ENCODE measurements at places on chromosomes 1 and 21.

DNA sequence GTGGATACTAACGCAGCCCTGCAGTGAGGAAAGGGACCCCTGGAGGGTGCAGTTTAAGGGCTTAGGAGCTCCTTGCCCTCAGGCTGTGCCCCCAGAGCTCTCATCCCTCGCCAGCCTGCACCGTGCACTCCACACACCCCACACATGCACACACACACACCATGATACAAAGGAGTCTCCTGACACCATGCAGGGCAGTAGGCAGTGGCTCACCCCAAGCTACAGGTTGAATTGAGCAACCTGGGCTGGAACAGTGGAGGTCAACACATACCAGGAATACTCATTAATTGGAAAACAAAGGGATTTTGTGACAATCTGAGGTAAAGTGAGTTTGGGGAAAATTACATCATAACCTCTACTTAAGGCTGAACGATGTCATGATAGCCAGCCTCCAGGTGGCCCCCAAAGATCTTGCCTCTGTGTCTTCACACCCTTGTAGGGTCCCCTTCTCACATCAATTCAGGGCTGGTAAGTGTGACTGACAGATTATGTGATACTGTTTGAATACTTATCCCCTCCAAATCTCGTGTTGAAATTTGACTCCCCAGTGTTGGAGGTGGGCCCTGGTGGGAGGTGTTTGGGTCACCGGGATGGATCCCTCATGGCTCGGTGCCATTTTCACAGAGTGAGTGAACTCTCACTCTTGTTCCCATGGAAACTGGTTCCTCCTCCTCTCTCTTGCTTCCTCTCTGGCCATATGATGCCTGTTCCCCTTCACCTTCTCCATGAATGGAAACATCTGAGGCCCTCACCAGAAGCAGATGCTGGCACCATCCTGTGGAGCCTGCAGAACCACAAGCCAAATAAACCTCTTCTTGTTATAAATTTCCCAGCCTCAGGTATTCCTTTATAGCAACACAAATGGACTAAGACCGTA, 111.0 kb upstream of the RAB4A start:
- no peak for DNase-seq

- no peak for DNase-seq
Observed at GRCh38 chr1:185054365-185055060, 9.2 kb downstream of the RNF2 start.

DNA sequence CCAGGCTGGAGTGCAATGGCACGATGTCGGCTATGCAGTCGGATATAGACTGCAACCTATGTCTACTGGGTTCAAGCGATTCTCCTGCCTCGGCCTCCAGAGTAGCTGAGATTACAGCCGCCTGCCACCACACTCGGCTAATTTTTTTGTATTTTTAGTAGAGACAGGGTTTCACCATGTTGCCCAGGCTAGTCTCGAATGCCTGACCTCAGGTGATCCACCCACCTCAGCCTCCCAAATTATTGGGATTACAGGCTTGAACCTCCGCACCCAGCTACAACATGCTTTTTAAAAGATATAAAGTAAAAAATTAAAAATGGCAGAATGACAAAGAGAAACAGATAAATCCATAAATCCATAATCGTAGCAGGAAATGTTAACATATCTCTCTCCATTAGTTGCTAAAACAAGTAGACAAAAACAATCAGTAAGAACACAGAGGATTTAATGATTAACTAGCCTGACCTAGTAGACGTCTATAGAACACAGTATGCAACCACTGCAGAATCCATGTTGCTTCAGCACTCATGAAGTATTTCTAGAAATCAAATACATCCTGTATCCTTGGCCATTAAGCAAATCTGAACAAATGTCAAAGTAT, 59.9 kb upstream of the SPOCD1 start:
- DNase-seq: no peak

DNA sequence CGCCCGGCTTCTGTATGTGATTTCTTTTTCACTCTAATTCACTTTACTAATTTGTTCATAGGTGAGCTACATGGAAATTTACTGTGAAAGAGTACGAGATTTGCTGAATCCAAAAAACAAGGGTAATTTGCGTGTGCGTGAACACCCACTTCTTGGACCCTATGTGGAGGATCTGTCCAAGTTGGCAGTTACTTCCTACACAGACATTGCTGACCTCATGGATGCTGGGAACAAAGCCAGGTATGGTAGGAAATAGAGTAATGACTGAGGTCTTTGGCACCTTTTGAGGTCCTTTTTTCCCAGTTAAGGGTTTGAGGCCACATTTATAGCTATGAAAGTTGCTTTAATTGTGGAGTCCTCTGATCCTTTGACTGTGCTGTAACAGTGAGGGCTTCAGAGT, 56.9 kb downstream of the KIF1B start:
- no peak for DNase-seq

DNA sequence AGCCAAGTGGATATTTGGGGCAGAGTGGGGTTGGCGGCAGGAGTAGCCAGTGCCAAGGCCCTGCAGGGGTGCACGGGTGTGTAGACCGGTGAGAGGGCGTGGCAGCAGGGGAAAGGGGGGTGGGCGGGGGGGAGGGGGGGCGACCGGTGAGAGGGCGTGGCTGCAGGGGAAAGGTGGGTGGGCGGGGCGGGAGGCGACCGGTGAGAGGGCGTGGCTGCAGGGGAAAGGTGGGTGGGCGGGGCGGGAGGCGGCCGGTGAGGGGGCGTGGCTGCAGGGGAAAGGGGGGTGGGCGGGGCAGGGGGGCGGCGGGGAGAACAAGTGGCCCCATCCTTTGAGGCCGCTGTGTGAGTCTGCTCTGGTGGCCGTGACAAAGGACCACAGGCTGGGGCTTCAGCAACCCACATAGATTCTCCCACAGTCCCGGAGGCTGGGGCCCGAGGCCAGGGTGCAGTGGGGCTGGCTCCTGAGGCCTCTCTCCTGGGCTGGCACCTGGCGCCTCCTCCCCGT, 25.8 kb downstream of the RRP1 start:
- DNase-seq: no peak

- no peak for DNase-seq
Observed at GRCh38 chr21:41680444-41681347, 86.2 kb downstream of the RIPK4 start.

DNA sequence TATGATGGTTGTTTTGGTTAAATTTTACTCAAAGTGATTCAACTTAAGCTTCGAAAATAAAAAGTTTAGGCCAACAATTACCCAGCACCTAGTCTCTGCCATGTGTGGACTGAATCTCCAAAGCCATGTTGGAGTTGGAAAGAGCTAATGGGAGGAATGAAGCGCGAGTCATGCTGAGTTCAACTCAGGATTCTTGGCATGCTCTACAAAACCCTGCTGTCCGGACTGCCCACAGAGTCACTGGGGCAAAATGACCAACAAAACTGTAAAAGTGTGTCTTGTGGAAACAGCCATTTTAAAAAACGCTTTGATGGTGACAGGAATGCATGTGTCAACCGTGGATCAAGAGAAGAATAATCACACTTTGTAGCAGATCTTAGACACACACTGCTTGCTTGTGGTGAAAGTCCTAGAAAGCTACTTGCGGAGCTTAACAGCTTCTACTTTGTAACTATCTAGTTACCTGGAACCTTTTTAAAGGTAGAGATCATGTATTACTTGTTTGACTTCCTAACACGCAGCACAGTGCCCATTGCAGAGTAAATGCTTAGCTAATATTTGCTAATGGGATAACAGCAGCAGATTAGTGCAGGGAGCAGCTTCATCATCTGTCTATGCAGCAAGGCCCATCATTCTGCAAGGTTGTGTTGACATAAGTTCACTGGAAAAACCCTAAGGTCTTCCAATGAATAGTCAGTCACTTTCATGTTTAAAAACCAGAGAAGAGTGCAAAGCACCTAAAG, 7.0 kb upstream of the GBP6 start:
- DNase-seq: no peak

DNA sequence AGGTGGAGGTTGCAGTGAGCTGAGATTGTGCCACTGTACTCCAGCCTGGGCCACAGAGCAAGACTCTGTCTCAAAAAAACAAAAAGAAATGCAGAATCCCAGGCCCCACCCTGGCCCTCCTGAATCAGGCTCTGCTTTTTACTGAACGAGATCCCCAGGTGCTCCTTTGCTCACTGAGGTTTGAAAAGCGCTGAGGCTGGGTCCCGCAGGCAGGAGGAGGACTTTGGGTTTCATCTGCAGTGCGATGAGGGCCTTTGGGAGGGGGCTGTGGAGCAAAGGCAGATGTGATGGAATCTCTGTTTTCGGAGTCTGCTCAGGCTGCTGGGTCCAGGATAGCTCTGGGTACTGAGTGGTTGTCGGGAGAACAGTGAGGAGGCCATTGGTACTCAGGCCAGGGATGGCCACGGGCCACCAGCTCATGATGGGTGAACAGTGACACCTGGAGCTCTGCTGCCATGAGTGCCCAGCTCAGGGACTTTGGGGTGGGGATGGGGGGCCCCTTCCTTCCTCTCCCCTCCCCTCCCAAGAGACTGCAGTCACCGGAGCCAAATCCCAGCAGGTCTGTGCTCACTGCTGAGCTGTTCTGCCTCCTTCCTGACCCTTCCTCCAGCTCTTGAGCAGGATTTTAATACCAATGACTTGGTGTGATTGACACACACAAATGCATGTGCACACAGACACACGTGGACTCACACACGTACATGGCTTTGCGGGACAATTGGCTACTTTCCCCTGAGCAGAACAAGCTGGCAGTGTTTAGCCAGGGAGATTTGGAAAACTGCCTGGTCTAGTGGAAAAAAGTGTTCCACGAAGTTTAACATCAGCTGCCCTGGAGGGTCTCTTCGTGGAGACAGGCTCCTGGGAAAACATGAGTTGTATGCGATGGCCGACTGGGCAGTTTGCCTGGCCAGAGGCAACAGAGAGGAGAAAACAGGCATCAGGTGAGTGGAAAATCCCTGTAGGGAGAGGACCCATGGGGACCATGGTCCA, 3.6 kb upstream of the DHRS3 start:
- DNase-seq: no peak

DNA sequence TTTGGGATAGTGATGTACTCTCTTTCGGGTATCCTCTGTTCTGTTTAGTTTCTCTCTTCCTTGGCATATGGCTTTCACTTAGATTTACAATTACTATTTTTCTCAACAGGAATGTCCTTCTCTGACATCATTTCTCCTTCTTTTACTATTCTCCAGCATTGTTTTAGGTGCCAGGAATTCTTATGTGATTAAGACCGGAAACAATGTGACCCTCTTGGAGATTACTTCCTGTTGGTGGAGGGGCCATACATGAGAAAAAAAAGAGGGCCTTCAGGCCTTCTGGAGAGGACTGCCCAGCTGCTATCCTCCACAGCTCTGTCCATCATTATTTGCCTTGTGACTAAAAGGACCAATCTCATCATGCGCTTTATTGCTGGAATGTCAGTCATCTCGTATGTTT, 50.4 kb upstream of the ADAMTS5 start:
- DNase-seq: no peak

DNA sequence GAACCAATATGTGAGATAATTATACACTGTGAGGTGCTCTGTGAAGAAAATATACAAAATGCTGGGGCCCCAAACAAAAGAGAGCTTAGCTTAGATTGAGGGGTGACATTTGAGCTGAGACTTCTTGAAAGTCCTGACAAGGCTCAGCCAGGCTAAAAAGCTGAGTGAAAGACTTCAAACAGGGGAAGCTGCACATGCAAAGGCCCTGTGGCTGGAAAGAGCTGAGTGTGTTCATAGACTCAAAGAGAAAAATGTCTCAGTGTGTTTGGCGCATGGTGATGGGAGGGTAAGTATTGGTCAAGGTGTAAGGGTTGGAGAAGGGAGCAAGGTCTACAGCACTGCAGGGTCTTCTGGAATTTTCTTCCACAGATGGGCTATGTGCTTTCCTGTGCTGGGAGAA, 127.2 kb upstream of the KLHDC7A start:
- no peak for DNase-seq

GRCh38 chr1:108033550-108033951, 68.6 kb upstream of the VAV3 start:
- DNase-seq: no peak

DNA sequence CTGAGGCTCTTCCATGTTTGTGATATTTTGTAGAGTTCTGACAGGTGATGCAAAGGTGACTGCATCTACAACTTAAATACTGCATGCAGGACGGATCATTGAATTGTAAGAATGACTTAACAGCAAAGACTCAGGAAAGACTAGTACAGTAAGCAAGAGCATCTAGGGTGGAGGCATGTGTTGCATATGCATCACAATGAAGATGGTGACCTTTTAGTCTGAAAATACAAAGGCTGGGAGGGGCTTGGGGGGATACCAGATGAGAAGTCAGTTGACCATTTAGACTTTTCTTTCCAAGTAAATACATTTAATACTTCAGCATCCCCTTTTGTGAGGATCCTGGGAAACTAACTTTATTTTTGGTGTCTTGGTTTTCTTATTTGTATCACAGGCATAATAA, 145.5 kb downstream of the NUF2 start:
- DNase-seq: no peak

DNA sequence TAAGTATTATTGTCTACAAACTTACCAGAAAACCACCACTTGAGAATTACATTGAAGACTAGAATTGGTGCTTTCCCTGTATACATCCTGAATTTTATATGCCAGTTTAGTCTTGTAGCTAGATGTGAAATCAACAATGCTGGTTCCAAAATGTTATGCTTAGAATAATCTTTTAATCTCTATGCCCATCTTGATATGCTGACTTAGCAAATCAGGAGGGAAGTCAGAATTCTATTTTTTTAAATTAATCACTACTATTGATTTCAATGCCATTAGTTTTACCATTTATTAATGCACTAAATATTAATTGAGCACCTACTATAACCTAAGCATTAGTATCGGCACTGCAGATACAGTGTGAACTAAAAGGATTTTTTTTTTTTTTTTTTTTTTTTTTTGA, 641.6 kb upstream of the ADGRL4 start:
- no peak for DNase-seq

GRCh38 chr1:27598902-27599528, 4.9 kb downstream of the AHDC1 start:
- peak; percentile 72 for DNase-seq

DNA sequence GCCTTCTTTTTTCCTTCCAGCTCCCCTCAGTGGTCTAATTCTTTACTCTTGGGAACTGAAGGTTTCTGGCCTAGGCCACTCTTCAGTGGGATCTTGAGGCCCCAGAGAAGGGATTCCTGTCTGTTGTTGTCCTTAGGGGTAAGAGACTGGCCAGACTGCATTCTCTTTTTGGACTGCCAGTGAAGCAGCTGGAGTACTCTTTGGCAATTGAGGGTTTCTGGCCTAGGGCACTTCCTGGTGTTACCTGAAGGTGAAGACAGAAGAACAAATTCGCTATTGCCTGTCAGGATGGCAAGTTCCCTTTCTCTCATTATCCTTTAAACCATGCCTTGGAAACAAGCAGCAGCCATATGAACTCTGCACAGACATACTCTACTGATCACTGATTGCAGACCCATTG, 286.6 kb upstream of the ZP4 start:
- DNase-seq: no peak
